ENCODE measurements at places on chromosomes 4 and X.

DNA sequence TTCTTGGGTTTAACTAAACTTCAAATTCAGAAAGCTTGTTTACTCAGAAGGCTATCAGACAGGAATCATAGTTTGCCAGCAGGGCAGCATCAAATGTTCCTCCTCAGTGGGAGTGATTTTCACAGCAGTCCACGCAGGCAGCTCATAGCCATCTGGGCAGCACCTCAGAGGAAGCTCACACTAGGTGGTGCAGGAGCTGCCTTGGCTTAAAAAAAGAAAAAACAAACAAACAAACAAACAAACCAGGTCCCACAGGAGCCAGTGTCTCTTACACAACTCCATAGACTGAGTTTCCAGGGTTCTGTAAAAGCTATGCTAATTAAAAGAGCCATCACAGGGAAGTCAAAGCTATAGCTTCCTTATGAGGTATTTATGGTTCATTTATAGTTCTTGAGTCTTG is 10.5 kb upstream of the KLHL5 start:
- no peak for DNase-seq

- DNase-seq = no peak
Observed at GRCh38 chrX:34491126-34491525, 166.0 kb downstream of the TMEM47 start.

GRCh38 chrX:3699821-3700381 is 13.5 kb downstream of the PRKX start:
- no peak for DNase-seq

GRCh38 chrX:14497184-14497666 is 32.1 kb upstream of the GLRA2 start:
- no peak for DNase-seq

DNA sequence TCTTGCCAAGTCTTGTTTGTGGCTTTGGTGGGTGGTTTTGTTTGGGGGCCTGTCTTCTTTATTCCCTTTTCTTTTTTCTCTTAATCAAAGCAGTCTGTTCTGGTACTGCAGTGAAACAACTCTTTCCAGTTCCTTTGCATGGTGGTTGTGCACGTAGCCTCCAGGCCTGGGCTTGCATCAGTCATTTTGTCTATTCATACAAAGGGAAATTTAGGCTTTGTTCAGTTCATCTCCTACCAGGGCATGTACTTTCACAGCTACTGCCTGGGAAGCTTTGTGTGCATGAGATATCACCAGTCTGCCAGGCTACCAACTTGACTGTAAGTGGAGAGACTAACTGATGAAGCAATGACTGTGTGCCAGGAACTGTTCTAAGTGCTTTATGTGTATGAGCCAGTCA is 8.5 kb downstream of the TRIM2 start:
- no peak for DNase-seq

GRCh38 chr4:38805530-38806145 is 1.0 kb upstream of the TLR1 start:
- DNase-seq = no peak

- DNase-seq = no peak
Observed at GRCh38 chr4:24076811-24077210, 187.0 kb upstream of the PPARGC1A start.

DNA sequence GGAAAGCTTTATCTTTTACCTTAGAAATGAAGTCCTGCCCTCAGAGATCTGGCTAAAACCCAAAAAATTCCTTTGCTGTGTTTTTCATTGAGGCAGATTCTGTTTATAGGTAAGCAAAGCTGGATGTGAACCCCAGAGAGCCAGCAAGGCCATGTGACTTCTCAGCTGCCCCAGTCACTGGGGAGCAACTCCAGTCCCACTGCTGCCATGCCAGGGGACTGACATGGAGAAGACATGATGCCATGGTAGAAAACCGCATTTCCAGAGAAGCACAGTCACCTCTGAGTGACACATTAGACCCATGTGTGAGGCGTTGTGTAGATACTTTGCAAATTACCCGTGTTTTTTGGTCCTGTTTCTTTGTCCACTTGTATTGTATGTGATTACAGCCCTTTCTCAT is 45.4 kb downstream of the PTTG2 start:
- no peak for DNase-seq

- no peak for DNase-seq
Observed at GRCh38 chrX:10685923-10686595, 65.7 kb upstream of the MID1 start.

DNA sequence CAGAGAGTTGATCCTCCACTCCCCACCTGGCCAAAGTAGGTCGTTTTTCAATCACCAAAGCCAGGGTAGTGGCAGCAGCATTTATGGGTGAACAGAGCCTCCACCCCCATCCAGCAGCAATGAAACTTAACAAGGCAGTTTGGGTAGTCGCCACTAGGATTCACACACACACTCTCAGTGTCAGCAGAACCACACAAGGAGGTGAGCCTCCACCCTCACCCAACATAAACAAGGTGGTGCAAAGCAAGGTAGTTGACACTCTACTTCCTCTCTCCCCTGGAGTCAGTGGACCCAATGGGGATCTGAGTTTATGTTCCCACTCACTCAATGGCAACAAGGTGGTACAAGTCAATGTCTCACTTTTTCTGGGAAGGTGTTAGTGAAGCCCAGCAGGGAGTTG is 50.4 kb upstream of the CCDC149 start:
- no peak for DNase-seq

GRCh38 chrX:17818726-17819125 is 42.4 kb downstream of the RAI2 start:
- no peak for DNase-seq

DNA sequence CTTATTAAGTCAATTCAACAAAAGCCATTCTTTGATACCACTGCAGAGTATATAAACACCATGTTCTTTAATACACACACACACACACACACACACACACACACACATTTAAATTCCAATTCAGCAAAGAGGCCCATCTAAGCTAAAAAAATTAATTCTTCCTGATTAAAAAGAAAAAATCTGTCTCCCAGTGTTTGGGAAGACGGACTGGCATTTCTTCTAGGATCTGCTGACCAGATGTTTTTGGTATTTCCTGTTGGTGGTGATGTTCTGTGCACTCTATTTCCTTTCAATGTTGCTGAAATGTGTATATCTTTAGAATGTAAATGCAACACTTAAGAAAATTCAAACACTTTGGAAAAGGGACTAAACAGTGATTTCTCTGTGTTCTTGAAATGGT is 243.8 kb downstream of the THOC2 start:
- no peak for DNase-seq
